ENCODE measurements at places on chromosomes 13 and 19. TPM values are rescaled to one million over a fixed set of nuclear protein-coding genes. Genes with fewer than 3 reads are reported as not detected.

CYP4F2 gene
- total RNA-seq: not detected

SBK2 gene
- not detected for total RNA-seq

DNA sequence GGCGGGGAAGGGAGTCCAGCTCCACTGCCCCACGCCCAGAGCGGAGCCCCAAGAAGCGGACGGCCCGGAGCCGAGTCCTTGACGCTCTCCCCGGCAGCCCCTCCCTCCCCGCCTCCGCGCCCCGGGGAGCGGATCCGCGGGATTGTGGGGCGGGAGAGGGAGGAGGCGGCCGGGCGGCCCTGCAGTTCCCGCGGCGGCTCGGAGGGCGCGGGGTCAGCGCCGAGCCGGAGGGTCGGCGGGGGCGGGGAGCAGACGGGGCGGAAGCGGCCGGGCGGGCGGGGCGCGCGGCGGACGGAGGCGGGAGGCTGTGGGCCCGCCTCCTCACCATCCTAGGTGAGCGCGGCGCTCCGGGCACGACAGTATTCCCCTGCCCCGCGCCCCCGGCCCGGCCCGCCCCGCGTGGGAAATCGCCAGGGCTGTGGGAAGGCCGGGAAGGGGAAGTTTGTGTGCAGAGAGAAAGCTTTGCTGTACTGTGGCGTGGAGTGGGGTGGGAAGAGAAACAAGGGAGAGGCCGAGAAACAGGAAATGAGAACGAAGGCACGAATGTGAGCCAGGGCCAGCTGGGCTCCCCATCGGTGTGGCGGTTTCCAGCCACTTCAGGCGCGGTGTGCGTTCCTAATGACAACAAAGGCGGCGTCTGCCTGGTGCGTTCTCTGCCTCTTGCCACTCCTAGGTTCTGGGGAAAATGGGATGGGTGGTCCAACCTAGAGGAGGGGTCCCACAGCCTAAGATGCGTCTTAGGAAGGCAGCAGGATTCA, 1.3 kb upstream of the KLF12 start:
- peaks cover 23% of the 10 kb centered on the region for H3K4me1 ChIP-seq
- no peak overlapping the region for H3K27ac ChIP-seq
- H3K27me3 ChIP-seq: no peaks in the 10 kb centered on the region
- H3K4me3 ChIP-seq: peak overlapping the region; percentile 91

ZNF534 gene
- total RNA-seq: 0.22 TPM

DNA sequence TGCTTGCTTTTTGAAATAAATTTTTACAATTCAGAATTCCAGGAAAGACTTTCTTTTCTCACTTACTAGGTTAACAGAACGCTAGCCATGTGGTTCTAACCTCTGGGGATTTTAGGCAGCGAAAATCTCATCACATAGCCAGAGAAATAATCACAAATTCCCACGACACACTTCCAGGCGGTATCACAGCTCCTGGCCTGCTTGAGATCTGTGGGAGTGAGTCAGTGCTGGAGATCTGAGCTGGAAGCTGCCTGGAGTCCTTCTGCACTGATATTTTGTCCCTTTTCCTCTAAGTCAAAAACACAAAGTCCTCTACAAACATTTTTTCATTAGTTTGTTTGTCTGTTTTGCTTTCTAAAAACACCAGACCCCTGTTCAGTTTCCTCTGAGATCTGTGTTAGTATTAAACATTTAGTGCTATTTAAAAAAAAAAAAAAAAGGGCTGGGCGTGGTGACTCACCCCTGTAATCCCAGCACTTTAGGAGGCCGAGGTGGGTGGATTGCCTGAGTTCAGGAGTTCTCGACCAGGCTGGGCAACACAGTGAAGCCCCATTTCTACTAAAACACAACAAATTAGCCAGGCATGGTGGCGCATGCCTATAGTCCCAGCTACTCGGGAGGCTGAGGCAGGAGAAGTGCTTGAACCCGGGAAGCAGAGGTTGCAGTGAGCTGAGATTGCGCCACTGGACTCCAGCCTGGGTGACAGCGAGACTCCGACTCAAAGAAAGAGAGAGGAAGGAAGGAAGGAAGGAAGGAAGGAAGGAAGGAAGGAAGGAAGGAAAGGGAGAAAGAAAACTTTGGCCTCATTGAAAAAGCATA, 12.2 kb upstream of the UBE2L5 start:
- H3K27me3 ChIP-seq: no peaks in the 10 kb centered on the region
- no peak overlapping the region for H3K27ac ChIP-seq
- no peaks in the 10 kb centered on the region for H3K36me3 ChIP-seq
- no peak for DNase-seq
- H3K4me3 ChIP-seq: no peak overlapping the region
- peaks cover 27% of the 10 kb centered on the region for H3K4me1 ChIP-seq

CTU1 gene
- 4.1 TPM for total RNA-seq

DNA sequence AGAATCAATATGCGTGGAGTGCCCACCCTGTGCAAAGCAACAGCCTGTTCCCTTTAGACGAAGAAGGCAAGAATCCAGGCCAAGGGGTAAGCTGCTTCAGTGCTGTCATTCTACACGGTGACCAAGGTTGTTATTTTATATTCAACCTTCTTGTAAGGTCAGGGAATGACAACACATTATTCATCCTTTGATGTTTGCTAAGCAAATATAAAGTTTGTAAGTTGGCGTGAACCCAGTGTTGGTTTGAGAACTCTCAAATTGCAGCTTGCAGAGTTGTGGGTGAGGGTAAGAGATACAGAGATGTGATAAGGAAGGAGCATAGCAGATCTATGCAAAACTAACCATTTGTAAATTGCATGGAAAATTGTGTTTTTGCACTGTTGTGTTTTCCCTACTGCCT, 436.7 kb downstream of the FGF9 start:
- H3K4me1 ChIP-seq: peaks cover 39% of the 10 kb centered on the region
- no peaks in the 10 kb centered on the region for H3K27me3 ChIP-seq
- peaks cover 4% of the 10 kb centered on the region for H3K36me3 ChIP-seq
- peak overlapping the region; percentile 83 for H3K27ac ChIP-seq

ZNF846 gene
- total RNA-seq: 12.0 TPM

ONECUT3 gene
- not detected for total RNA-seq

DNA sequence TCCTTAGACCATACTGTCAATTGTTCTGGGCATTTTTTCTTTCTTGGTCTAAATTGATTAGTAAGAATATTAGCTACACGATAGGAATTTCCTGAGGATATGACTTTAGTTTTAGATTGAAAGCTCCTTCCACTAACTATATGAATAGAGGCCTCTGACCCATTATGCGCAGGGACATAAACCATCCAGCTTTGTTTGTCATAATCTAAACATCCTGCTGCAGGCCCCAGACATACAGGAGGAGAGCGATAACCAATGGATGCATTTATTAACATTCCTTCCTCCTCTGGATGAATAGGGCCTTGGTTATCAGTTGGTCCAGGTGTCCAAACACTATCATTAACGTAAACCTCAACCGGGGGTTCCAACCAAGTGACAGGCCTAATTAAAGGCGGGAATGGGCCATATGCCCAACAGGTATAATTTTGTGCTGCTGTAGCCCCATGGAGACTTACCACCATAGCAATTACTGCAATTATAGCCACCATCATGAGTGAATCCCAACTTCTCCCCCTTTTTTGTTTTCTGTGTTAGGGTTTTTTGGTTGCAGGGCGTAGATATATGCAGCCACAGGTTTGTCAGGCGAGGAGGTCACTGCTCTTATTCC, 32.6 kb downstream of the CLEC4M start:
- no peak overlapping the region for H3K27ac ChIP-seq
- H3K36me3 ChIP-seq: peaks cover 2% of the 10 kb centered on the region
- no peak overlapping the region for H3K4me3 ChIP-seq
- H3K4me1 ChIP-seq: no peaks in the 10 kb centered on the region
- DNase-seq: no peak

OR7D2 gene
- total RNA-seq: not detected

DNA sequence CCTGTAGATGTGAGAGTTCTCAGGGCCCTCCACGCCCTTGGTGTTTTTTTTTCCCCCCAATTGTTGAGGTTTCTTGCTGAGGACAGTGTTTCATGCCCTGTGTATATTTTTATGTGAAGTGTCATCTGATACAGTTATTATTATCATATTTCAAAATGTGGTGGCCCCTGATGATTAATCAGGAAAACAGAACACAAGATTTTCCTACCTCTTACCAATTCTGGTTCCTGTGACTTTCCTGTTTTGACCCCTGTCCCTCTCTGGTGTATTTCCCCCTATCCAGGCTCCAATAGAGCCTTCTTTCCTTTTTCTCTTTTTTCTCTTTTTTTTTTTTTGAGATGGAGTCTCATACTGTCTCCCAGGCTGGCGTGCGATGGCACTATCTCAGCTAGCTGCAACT, 642 bp downstream of the PSG8 start:
- H3K36me3 ChIP-seq: peaks cover 2% of the 10 kb centered on the region
- peaks cover 41% of the 10 kb centered on the region for H3K27me3 ChIP-seq
- no peak overlapping the region for H3K27ac ChIP-seq
- H3K4me3 ChIP-seq: no peak overlapping the region
- DNase-seq: no peak
- H3K4me1 ChIP-seq: peaks cover 2% of the 10 kb centered on the region

PRR36 gene
- total RNA-seq: 0.37 TPM

- no peaks in the 10 kb centered on the region for H3K27me3 ChIP-seq
- DNase-seq: no peak
- H3K4me1 ChIP-seq: peaks cover 10% of the 10 kb centered on the region
- peaks cover 19% of the 10 kb centered on the region for H3K36me3 ChIP-seq
- H3K4me3 ChIP-seq: no peak overlapping the region
- H3K27ac ChIP-seq: no peak overlapping the region
Measured at GRCh38 chr13:111281751-111282311, 38.6 kb upstream of the TEX29 start.

CEACAM4 gene
- total RNA-seq: 0.31 TPM

All from T-helper 17 cell (primary cell).